ENCODE measurements at places on chromosomes 7 and 10.

DNA sequence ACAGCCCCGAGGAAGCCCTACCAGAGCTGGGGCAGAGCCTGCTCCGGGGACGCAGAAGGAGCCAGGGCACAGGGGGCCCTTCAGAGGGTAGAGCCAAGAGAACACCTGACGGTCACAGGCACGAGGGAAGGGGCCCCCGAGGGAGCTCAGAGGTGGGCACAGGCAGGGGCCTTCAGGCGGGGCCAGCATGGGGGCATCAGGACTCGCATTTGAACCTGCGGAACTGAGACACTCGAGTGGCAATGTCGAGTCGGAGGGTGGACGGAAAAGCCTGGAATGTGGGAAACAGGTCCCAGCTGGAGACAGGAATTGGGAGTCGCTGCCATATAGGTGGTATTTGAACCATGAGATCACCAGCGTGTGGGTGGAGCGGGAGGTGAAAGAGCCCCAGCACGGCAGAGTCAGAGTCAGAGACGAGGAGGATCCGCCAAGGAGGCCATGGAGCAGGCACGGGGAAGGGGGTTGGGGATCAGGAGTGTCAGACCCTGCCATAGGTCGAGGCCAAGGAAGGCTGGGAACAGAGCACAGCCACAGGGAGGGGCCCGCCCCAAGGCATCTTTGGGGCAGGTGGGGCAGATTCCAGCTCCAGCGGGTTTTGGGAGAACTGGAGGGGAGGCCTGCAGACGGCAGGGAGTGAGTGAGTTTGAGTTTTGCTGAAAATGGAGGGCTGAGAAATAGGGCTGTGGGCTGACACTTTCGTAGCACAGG, 13.8 kb downstream of the STK32C start:
- DNase-seq, result no peak

GRCh38 chr10:27743012-27743876, 2.4 kb downstream of the MKX start:
- no peak for DNase-seq

DNA sequence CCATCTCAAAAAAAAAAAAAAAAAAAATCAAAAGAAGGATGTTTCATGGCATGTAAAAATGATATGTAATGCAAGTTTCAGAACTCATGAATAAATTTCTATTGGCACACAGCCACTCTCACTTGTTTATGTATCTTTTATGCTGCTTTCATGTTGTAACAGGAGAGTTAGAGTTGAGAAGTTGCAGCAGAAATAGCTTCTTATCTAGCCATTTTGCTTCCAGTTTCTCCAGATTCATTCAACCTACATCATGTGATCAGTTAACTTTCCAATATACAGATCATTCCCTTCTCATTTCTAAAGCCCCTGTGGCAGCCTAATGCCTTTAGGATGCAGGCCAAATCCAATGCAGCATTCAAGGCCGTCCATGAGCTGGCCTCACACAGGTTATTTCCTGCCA, 30.4 kb downstream of the ZNF786 start:
- DNase-seq, result no peak

DNA sequence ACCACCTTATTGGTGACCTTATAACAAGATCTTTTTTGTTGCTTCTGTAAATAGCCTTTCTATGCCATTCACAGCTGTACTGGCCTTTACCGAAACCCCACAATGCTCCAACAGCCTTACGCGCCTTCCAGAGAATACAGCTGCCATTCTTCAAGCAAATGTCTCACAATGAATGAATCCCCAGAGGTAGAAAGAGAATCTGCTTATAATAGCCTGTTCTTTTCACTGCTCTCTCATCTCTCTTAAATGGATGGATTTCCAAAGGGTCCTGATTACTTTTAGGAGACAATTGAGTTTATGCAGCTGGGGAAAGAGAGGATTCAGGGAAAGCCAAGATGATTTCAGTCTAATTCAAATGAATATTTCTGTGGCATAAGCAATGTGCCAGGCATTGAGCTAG, 183.1 kb upstream of the PDE1C start:
- no peak for DNase-seq

DNA sequence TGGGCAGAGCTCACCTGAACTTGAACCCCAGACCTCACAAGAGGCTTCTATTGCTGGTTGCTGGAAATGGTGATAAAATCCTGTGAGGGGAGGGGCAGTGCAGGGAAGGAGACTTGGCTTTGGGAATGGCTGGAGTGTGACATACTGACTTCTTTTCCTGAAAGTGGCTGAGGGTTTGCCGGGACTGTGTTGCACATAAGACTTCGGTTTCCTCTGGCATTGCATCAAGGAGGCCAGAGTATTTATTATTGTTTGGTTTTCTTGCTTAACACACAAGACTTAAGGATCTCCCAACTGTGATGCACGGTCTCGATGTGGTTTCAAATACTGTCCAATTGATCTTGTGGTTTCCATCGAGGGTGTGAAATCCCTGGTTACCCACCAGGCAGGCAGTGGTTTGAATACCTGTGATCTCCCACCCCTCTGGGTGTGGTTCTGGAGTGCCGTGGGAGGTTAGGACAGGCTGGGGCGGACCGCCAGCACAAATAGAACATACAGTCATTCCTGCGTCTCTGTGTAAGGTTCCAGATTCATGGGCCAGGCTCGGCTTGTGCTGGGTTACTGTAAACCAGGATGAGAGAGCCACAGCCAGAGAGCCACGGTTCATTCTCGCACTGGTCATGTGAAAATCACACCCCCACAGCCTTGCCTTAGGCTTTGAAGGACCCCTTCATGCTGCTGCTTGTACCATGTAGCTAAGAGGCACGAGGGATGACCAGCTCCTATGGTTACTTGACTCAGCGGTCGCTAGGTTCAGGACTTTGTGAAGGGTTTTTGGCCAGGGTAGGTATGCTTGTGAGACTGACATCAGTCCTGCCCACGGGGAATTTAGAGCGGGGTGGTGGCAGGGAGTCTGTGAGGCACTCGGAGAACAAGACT, 39.2 kb downstream of the WBP1L start:
- DNase-seq, result no peak

- no peak for DNase-seq
These were observed 3.1 kb upstream of the KNDC1 start for GRCh38 chr10:133156674-133157579.

DNA sequence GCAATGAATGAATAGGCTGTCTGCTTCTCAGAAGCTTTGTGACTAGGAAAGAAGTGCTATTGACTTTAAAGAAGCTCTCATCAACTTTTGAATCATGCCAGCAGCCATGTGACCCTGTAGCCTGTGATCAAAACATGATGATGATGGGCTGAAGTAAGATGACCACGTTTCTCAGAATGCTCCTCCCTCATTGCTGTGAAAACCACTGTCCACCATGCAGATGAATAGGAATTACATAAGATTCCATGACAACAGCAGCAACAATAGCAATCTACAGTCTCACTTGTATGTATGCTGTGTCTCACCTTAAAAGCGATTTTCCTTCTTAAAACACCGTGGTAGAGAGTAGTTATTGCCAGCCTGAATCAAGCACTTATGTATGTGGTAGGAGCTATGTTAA, 228.4 kb downstream of the TRIL start:
- no peak for DNase-seq

DNA sequence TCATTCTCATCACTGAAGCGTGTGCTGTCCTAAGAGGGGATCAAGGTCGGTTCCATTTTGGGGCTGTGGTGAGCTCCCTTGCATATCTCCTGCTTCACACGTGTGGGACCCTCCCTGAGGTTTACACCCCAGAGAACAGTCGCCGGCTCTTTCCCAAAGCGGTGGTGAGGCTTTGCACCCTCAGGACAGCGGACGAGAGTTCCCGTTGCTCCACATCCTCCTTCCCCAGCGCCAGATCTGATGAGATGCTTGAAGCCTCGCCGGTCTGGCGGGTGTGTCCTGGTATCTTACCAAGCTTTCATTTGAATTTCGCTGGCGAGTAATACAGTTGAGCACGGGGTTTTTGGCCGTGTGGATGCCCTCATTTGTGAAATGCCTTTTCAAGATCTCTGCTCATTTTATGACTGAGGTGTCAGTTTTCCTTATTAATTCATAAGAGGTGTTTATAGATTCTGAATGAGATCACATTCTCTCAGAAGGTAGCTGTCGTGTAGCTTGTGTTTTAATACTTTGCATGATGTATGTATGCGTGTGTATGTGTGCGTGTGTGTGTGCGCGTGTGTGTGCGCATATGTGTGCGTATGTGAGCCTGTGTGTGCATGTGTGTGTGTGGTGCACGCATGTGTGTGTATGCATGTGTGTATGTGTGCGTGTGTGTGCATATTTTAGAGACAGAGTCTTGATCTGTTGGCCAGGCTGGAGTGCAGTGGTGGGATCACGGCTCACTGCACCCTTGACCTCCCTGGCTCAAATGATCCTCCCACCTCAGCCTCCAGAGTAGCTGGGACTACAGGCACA, 30.7 kb downstream of the ELFN1 start:
- DNase-seq, result no peak

DNA sequence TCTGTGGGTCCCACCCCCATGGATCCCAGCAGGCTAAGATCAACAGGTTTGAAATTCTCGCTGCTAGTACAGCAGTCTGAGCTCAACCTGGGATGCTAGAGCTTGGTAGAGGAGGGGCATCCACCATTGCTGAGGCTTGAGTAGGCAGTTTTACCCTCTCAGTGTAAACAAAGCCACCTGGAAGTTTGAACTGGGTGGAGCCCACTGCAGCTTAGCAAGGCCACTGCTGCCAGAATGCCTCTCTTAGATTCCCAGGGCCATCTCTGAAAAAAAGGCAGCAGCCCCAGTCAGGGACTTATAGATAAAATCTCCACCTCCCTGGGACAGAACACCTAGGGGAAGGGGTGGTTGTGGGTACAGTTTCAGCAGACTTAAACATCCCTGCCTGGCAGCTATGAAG, 190.0 kb upstream of the CACNA2D1 start:
- DNase-seq, result no peak

DNA sequence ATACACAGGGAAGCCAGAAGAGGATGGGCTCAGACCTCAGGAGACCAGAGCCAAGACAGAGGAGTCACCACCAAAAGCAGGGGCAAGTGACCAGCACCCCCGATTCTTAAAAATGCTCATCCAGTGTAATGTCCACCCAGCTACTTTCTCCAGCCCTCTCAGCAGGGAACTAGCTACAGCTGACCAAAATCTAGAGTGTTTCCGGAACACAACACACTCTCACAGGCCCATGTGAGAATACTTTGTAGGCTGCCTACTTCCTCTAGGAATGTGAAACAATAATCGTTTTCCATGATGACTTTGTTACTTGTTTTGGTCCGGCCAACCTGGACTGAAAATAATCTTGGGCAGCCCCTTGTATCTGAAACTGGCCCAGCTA, 14.5 kb downstream of the PSAP start:
- no peak for DNase-seq

GRCh38 chr10:6476989-6477388, 103.1 kb downstream of the PRKCQ start:
- DNase-seq, result no peak

DNA sequence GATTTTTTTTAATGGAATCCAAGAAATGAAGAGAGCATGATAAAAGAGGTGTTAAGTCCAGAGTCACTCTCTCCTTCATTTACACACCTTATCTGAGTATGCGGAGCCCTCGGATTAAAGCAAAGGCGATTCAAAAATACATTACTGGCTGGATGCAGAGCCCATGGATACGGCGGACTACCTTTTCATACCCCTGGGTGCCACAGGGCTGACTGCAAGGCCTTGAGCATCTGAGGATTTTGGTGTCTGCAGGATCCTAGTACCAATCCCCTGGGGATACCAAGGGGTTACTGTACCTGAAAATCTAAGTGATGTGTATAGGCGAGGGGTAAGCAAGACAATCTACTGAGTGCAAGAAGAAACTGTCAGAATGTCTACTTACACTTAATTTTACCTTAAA, 20.5 kb downstream of the PIP4K2A start:
- no peak for DNase-seq
